Thoracic aorta (tissue), 2 donors: ENCODE measurements at places on chromosomes 5 and 9.

DNA sequence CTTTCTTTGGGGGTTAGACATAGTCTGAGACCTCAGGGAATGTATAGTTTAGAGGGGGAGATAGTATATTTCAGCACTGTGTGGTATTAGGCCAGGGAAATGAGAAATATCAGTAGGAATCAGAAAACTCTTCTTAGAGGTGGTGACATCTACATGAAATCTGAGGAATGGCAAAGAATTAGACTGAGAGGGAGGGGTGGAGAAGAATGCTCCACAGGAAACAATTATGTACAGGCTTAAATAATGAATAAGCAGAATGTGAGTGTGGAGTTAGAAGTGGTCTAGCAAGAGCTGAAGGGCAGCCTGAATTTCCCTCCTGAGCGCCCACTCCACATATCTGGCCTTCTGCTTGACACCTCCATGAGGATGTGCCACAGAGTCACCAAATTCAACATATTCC lies 3.6 kb upstream of the MACIR start:
- H3K27me3 ChIP-seq: no peaks in the 10 kb centered on the region
- no peak for DNase-seq
- peaks cover 1% of the 10 kb centered on the region for H3K4me1 ChIP-seq
- no peaks in the 10 kb centered on the region for H3K36me3 ChIP-seq
- no peak overlapping the region for H3K27ac ChIP-seq

DNA sequence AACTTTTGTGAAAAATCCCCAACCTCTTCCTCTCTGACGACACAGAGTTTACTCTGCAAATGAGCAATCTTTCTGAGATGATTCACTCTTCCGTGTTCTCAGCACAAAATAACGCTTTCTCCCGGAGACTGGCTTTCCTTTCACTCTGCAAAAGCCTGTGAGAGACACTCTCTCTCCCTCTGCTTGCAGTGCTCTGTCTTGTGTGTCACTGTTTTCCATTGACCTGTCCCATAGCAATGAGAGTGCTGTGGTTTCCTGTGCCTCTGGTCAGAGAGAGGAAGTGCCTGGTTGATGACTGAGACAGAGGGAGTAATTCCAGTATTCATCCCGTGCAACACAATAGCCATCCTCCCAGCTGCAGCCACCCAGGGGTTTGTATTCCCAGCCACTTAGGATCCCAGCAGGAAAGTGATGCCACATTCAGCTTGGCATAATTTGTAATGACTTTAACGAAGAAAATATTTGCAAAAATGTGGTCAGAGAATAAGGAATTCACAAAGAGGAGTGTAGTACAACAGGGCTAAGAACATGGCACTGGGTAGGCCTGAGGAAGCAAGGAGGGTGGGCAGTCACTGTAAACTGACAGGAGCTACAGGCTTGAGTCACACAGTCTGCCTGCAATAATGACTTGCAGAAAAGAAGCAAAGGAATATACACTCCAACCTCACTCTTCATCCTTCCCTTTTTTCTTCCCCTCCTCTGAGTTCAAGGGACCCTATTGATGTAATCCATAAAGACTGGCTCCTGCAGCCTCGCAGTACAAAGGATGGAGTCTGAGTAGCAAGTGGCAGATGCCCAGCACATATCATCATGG lies 463.5 kb upstream of the RGMB start:
- no peaks in the 10 kb centered on the region for H3K36me3 ChIP-seq
- H3K27me3 ChIP-seq: no peaks in the 10 kb centered on the region
- H3K27ac ChIP-seq: no peak overlapping the region
- DNase-seq: no peak

DNA sequence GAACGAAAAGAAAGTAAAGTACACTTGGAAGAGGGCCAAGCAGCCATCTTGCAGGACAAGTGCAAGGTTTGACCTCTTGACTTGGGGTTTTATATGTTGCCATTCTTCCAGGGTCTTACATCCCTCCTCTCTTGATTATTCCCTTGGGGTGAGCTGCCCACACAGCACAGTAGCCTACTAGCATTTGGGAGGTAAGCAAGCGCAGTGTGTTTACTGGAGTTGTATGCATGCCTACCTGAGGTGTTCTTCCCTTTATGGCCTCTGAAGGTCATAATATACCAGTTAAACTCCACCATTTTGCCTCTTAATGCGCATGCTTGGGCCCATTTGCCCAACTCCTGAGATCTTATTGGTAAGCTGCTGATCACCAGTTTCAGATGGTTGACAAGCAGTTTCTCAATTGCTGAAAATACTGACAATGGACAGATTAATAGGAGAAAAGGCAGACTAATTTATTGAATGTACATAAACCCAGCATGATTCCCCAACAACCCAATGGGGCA lies 173.8 kb upstream of the SLC30A5 start:
- H3K27ac ChIP-seq: no peak overlapping the region
- H3K4me1 ChIP-seq: no peaks in the 10 kb centered on the region
- no peak for DNase-seq
- no peak overlapping the region for H3K4me3 ChIP-seq
- no peaks in the 10 kb centered on the region for H3K27me3 ChIP-seq

- H3K36me3 ChIP-seq: no peaks in the 10 kb centered on the region
- no peak for DNase-seq
- no peak overlapping the region for H3K27ac ChIP-seq
Measured at GRCh38 chr5:171907725-171908343, 98.6 kb downstream of the FBXW11 start.

GRCh38 chr9:136852664-136853595 lies 784 bp downstream of the MAMDC4 start:
- H3K36me3 ChIP-seq: no peaks in the 10 kb centered on the region
- H3K27ac ChIP-seq: no peak overlapping the region
- H3K4me1 ChIP-seq: peaks cover 6% of the 10 kb centered on the region
- no peaks in the 10 kb centered on the region for H3K27me3 ChIP-seq

GRCh38 chr5:30808996-30809395 lies 384.5 kb upstream of the CDH6 start:
- H3K27ac ChIP-seq: no peak overlapping the region
- H3K27me3 ChIP-seq: no peaks in the 10 kb centered on the region
- H3K36me3 ChIP-seq: no peaks in the 10 kb centered on the region
- H3K4me3 ChIP-seq: no peak overlapping the region
- H3K4me1 ChIP-seq: no peaks in the 10 kb centered on the region

- peak overlapping the region; percentile 67 for H3K4me3 ChIP-seq
- no peak for DNase-seq
- H3K27me3 ChIP-seq: no peaks in the 10 kb centered on the region
- H3K27ac ChIP-seq: peak overlapping the region; percentile 37
- H3K4me1 ChIP-seq: peaks cover 45% of the 10 kb centered on the region
Measured at GRCh38 chr5:6722015-6722414, 8.8 kb downstream of the TENT4A start.

DNA sequence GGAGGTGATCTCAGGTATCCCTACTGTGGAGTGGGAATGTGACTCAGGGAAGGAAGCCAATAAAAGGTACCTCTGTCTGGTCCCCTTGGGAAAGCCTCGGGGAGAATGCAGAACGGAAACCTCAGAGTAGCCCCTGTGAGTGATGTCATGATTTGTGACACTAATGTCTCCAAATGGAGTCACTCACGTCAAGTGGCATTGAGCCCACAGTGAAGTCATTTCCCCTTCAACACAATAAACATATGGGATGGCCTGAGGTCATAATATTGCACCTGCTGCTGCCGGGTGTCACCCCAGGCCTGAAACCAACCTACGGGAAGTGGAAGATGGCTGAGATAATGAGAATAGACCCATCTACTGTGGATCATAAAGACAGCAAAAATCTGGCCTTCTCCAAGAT lies 75.9 kb upstream of the GOLM1 start:
- no peaks in the 10 kb centered on the region for H3K27me3 ChIP-seq
- DNase-seq: no peak
- no peak overlapping the region for H3K27ac ChIP-seq
- H3K4me1 ChIP-seq: no peaks in the 10 kb centered on the region
- no peaks in the 10 kb centered on the region for H3K36me3 ChIP-seq
- H3K4me3 ChIP-seq: no peak overlapping the region

GRCh38 chr9:38062106-38062497 lies 6.9 kb downstream of the SHB start:
- peak overlapping the region; percentile 57 for H3K27ac ChIP-seq
- H3K4me3 ChIP-seq: no peak overlapping the region
- H3K36me3 ChIP-seq: no peaks in the 10 kb centered on the region
- no peak for DNase-seq
